Naive thymus-derived CD8-positive, alpha-beta T cell (primary cell): ENCODE measurements at places on chromosomes 2 and 18. TPM values are rescaled to one million over a fixed set of nuclear protein-coding genes. Genes with fewer than 3 reads are reported as not detected.

- H3K27ac ChIP-seq: no peak overlapping the region
- no peaks in the 10 kb centered on the region for H3K36me3 ChIP-seq
- no peak overlapping the region for H3K4me3 ChIP-seq
- no peak for DNase-seq
- H3K27me3 ChIP-seq: no peaks in the 10 kb centered on the region
These were observed 222.8 kb upstream of the HS6ST1 start for GRCh38 chr2:128541448-128541847.

GRCh38 chr2:70898363-70899240 lies 37.1 kb upstream of the ATP6V1B1 start:
- peaks cover 45% of the 10 kb centered on the region for H3K27me3 ChIP-seq
- H3K4me1 ChIP-seq: peaks cover 30% of the 10 kb centered on the region
- DNase-seq: no peak
- H3K4me3 ChIP-seq: no peak overlapping the region

DNA sequence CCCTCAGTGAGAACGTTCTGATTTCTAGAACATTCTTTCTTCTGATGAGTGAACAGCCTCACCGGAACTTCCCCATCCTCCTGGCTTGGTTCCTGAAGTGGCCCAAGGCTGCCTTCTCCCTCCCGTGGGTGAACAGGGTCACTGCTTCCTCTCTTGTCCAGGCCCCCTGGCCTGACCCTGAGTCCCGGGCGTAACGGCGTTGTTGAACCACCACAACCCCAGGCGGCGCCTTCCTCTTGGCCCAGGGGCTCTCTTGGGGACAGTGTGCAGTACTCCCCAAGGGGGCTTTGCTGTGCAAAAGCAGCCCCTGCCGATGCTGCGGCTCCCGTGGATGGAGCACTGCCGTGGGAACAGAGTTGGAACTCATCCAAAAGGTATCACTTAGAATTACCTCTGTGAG lies 147.2 kb downstream of the TSN start:
- no peaks in the 10 kb centered on the region for H3K36me3 ChIP-seq
- no peak overlapping the region for H3K27ac ChIP-seq
- H3K27me3 ChIP-seq: peaks cover 26% of the 10 kb centered on the region
- no peaks in the 10 kb centered on the region for H3K4me1 ChIP-seq
- no peak for DNase-seq

- H3K27me3 ChIP-seq: no peaks in the 10 kb centered on the region
- no peaks in the 10 kb centered on the region for H3K4me1 ChIP-seq
- no peak overlapping the region for H3K27ac ChIP-seq
These were observed 332.3 kb downstream of the ETAA1 start for GRCh38 chr2:67729474-67729873.

DNA sequence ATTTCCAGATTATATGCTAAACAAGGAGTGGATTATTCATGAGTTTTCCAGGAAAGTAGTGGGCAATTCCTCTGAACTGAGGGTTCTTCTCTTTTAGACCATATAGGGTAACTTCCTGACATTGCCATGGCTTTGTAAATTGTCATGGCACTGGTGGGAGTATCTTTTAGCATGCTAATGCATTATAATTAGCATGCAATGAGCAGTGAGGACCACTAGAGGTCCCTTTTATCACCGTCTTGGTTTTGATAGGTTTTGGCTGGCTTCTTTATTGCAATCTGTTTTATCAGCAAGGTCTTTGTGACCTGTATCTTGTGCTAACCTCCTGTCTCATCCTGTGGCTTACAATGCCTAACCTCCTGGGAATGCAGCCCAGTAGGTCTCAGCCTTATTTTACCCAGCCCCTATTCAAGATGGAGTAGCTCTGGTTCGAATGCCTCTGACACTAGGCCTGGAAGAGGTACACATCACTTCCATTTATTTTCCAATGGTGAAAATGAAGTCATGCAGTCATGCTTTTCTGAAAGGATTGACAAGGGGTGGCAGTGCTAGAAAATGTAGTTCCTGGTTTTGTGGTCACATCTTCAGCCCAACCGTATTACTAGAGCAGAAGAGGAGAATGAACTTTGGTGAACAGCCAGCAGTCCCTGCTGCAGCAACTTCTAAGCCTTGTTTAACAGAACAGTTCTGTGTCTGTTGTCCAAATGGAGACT lies 26.6 kb upstream of the ITGA4 start:
- H3K36me3 ChIP-seq: peaks cover 11% of the 10 kb centered on the region
- peak overlapping the region; percentile 18 for H3K27ac ChIP-seq

GRCh38 chr2:233680361-233681045 lies 1.2 kb upstream of the UGT1A7 start:
- H3K36me3 ChIP-seq: no peaks in the 10 kb centered on the region
- no peak overlapping the region for H3K27ac ChIP-seq
- peaks cover 6% of the 10 kb centered on the region for H3K27me3 ChIP-seq
- H3K4me3 ChIP-seq: no peak overlapping the region
- no peak for DNase-seq
- peaks cover 5% of the 10 kb centered on the region for H3K4me1 ChIP-seq

DNA sequence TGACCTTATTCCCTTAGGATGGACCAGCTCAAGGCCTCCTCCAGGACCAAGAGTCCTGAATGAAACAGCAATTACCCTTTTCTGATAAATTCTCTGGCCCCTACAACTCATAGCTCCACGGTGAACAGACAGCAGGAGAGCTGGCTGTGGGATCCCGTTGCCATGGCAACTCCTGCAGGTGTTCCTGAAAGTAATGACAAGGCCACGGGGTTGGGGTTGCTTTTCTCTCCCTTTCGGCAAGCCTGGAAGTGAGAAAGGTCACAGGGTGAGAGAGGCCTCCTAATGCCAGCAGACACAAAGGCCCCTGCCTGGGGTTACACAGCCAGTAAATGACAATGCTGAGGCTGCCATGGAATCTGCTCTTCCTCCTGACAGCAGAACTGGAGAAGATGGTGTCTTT lies 403.0 kb downstream of the NBAS start:
- no peaks in the 10 kb centered on the region for H3K27me3 ChIP-seq
- peaks cover 19% of the 10 kb centered on the region for H3K4me1 ChIP-seq
- no peak overlapping the region for H3K27ac ChIP-seq
- H3K4me3 ChIP-seq: no peak overlapping the region
- DNase-seq: no peak
- H3K36me3 ChIP-seq: no peaks in the 10 kb centered on the region

- no peak overlapping the region for H3K27ac ChIP-seq
- H3K27me3 ChIP-seq: no peaks in the 10 kb centered on the region
- H3K4me1 ChIP-seq: peaks cover 9% of the 10 kb centered on the region
- no peak for DNase-seq
- H3K36me3 ChIP-seq: peaks cover 36% of the 10 kb centered on the region
These were observed 39.4 kb downstream of the TMEM182 start for GRCh38 chr2:102801098-102801718.

- peak overlapping the region; percentile 52 for H3K27ac ChIP-seq
- H3K36me3 ChIP-seq: peaks cover 16% of the 10 kb centered on the region
- H3K4me3 ChIP-seq: peak overlapping the region; percentile 81
- no peaks in the 10 kb centered on the region for H3K27me3 ChIP-seq
These were observed 781 bp downstream of the FARP2 start for GRCh38 chr2:241356871-241357260.

- H3K27ac ChIP-seq: no peak overlapping the region
- no peak overlapping the region for H3K4me3 ChIP-seq
- H3K27me3 ChIP-seq: no peaks in the 10 kb centered on the region
- H3K36me3 ChIP-seq: no peaks in the 10 kb centered on the region
- H3K4me1 ChIP-seq: no peaks in the 10 kb centered on the region
These were observed 77.5 kb downstream of the FEZ2 start for GRCh38 chr2:36520431-36520830.

DNA sequence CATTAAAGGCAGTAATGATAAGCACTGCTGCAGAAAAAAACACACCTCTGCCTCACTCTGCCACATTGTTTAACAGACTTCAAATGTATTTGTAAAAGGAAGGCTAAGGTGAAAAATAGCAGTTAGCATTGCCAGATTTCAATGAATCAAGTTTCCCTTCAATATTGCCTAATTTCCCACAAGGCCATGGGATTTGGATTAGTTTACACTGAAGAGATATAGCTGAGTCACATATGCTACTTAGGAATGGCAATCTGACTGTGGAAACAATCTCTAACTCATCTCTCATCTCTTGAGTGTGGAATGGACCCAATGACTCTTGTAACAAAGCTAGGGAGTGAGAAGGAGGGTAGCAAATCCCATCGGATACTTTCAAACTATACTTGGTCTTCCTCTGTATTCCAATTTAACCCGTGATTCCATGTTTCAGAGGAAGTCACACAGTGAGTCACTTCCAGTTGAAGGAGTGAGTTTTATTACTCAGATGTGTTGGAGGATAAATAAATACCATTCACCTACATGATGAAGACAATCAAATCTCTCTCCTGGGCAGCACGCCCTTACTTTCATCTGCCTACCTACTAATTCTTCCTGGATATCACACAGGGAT lies 5.1 kb downstream of the B4GALT6 start:
- no peak for DNase-seq
- H3K27me3 ChIP-seq: peaks cover 29% of the 10 kb centered on the region
- no peak overlapping the region for H3K27ac ChIP-seq
- H3K4me3 ChIP-seq: no peak overlapping the region
- H3K4me1 ChIP-seq: peaks cover 5% of the 10 kb centered on the region

DNA sequence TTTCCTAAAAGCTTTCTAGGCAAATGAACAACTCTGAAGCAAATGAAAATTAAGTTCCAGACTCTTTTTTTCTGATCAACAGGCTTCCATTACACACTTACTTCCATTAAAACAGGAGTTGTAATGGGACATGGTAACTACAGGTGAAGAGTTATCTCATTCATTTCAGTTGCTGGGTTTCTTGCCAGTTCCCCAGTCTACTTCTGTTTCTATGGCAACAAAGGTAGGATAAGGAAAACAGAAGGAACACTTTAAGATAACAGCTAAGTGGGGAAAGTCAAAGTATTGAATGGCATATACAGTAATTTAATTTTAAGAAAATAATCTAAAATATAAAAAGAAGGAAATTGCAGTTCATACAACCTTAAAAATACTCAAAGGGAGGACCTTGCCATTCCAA lies 25.1 kb downstream of the BAZ2B start:
- DNase-seq: no peak
- no peaks in the 10 kb centered on the region for H3K27me3 ChIP-seq
- H3K27ac ChIP-seq: no peak overlapping the region
- no peak overlapping the region for H3K4me3 ChIP-seq
- H3K4me1 ChIP-seq: no peaks in the 10 kb centered on the region

- H3K36me3 ChIP-seq: peaks cover 69% of the 10 kb centered on the region
- H3K4me1 ChIP-seq: no peaks in the 10 kb centered on the region
- H3K27me3 ChIP-seq: no peaks in the 10 kb centered on the region
- no peak overlapping the region for H3K4me3 ChIP-seq
- DNase-seq: no peak
These were observed 33.9 kb downstream of the NBAS start for GRCh38 chr2:15527074-15527739.

DNA sequence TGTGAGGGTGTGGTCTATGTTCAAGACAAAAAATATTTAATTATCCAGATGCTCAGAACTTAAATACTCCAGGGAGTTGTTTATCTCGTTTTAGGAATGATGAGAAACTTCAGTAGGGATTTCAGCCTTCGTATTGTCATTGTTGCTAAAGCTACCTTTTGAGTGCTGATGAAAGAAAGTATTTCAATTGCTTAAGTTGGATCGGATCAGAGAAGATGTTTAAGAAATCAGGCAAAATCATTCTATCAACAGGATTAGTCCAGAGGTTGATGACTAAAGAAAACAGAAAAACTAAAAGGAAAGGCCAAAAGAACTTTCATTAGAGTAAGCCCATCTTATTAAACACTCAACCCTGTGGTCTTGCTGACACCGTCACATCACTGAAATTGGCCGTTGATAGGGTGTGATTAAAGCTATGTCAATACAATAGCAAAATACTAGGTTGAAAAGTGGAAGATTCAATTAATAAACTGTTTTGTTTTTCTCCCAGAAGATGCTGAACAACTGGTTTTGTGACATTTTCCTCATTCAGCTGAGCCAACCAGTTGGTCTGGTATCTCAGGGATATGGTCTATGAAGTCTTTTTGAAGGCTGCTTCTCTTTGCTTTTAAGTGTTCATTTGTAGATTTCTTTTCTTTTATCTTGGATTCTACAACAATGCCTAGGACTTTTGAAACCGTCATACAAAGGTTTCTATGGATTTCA lies 551.7 kb downstream of the SLC4A3 start:
- no peak for DNase-seq
- no peak overlapping the region for H3K27ac ChIP-seq
- no peaks in the 10 kb centered on the region for H3K36me3 ChIP-seq
- no peak overlapping the region for H3K4me3 ChIP-seq
- H3K4me1 ChIP-seq: no peaks in the 10 kb centered on the region

GRCh38 chr2:26412091-26412673 lies 10.5 kb downstream of the DRC1 start:
- DNase-seq: no peak
- H3K27ac ChIP-seq: no peak overlapping the region
- H3K4me1 ChIP-seq: peaks cover 6% of the 10 kb centered on the region
- H3K4me3 ChIP-seq: peak overlapping the region; percentile 39
- H3K36me3 ChIP-seq: no peaks in the 10 kb centered on the region

GRCh38 chr2:175823002-175823706 lies 178.9 kb downstream of the LNPK start:
- H3K4me1 ChIP-seq: no peaks in the 10 kb centered on the region
- peaks cover 19% of the 10 kb centered on the region for H3K27me3 ChIP-seq
- no peak overlapping the region for H3K4me3 ChIP-seq
- H3K27ac ChIP-seq: no peak overlapping the region
- no peak for DNase-seq

DNA sequence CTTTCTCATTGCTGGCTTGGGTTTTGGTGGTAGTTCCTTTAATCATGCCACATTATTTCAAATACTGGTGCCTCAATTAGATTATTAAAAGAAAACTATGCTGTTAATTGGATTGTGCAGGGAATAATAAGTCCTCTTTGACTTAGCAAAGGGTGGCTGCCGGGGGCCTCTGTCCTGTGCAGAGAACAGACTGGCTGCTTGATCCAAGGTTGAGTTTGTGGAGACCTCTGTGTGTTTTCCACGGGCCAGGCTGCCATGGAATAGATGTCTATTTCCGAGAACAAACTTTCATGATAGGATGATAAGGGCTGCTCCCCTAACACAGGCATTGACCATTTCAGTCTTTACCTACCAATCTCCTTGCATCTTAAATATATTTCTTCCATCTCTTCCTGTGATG lies 30.4 kb upstream of the OTOS start:
- peak overlapping the region; percentile 15 for H3K27ac ChIP-seq
- H3K27me3 ChIP-seq: peaks cover 13% of the 10 kb centered on the region
- H3K4me3 ChIP-seq: no peak overlapping the region
- no peaks in the 10 kb centered on the region for H3K36me3 ChIP-seq
- no peaks in the 10 kb centered on the region for H3K4me1 ChIP-seq
- DNase-seq: no peak

The DNER gene
- not detected for total RNA-seq

The MYCN gene
- total RNA-seq: 0.58 TPM

The DPP4 gene
- 23.4 TPM for total RNA-seq

The NR4A2 gene
- total RNA-seq: 1.8 TPM

The AMMECR1L gene
- 13.5 TPM for total RNA-seq

The ACMSD gene
- total RNA-seq: not detected

The VWC2L gene
- total RNA-seq: not detected

The TRIM54 gene
- total RNA-seq: 0.19 TPM

The GKN1 gene
- total RNA-seq: not detected
